Fibroblast of the conjunctiva (primary cell): ENCODE measurements at places on chromosomes 11 and 22.

- no peak for DNase-seq
Measured at GRCh38 chr11:128941573-128942271, 949 bp downstream of the TP53AIP1 start.

DNA sequence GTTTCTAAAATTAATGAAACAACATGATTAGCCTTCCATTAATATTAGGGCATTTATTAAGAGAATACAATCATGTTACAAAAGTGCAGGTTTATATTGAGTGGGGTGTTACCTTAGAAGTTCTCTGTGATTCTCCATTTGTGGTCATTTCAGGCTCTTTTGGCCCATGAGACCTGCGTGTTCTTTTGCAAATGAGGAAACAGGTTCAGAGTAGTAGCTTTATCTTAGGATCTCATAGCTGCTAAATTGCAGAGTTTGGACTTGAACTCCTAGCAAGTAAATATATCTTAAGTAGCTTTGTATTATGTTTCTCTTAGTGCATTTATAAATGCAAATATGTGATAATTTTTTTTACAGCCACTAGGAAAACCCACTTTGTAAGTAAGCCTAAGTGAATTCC lies 18.3 kb downstream of the FAR1 start:
- DNase-seq = no peak

DNA sequence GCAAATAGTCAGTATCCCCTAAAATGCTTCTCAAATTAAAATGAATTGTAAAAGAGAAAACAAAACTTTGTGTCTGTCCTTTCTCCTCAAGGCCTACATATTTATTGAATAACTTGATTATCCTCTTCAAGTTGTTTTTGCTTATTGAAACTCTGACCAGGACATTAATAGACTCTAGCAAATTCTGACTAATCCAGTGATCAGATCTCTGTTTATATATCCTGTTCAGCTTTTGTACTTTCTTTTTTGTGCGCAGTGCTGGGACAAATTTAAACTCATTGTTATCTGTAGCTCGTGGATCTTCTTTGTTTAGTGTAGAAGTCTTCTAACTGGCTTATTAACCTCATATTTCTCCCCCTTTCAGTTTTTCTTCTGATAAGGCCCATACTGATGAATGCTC lies 139.9 kb upstream of the SORL1-AS1 start:
- DNase-seq = no peak

DNA sequence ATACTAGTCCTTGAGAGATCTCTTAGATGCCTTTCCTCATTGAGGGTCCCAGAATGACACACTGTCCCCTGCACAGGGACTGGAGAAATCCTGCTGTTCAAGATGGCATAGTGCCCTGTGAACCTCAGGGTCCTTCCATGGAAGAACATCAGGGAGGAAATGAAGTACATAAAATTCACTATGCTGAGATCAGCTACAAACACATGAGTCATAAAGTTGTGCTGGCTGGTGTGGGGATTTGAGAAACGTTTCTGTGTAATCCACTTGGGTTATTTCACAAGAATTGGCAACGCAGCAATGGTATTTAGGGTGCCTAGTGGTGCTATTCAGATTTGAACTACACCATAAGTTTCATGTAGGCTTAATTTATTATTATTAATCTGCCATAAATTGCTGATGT lies 174.4 kb downstream of the MAML2 start:
- DNase-seq = peak; percentile 88

DNA sequence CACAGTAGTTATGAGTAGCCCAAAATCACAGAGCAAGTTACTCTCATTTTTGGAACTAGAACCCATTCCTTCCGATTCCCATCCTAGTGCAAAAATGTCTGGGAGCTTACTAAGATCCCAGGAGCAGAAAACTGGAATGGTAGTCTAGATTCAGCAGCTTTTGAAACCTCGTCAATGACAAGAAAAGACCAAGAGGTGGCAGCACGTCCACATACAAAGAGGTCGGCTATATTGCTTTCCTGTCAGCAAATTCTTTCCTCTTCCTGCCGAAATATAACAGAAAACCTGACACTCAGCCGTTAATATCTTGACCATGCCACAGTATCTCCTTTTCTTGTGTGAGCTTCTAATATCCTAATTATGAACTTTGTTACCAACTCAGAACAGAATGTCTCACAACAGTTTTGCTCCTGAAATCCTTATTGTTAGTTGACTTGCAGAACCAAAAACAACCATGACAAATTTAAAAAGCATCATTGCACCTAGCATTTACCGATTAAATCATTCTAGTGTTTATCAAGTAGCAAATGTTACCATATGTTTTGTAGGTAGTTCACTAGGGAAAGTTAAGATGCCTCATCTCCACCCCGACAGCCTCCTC lies 92.8 kb upstream of the OR9G4 start:
- peak; percentile 47 for DNase-seq

GRCh38 chr22:20606041-20606783 lies 98.8 kb downstream of the MED15 start:
- peak; percentile 40 for DNase-seq

DNA sequence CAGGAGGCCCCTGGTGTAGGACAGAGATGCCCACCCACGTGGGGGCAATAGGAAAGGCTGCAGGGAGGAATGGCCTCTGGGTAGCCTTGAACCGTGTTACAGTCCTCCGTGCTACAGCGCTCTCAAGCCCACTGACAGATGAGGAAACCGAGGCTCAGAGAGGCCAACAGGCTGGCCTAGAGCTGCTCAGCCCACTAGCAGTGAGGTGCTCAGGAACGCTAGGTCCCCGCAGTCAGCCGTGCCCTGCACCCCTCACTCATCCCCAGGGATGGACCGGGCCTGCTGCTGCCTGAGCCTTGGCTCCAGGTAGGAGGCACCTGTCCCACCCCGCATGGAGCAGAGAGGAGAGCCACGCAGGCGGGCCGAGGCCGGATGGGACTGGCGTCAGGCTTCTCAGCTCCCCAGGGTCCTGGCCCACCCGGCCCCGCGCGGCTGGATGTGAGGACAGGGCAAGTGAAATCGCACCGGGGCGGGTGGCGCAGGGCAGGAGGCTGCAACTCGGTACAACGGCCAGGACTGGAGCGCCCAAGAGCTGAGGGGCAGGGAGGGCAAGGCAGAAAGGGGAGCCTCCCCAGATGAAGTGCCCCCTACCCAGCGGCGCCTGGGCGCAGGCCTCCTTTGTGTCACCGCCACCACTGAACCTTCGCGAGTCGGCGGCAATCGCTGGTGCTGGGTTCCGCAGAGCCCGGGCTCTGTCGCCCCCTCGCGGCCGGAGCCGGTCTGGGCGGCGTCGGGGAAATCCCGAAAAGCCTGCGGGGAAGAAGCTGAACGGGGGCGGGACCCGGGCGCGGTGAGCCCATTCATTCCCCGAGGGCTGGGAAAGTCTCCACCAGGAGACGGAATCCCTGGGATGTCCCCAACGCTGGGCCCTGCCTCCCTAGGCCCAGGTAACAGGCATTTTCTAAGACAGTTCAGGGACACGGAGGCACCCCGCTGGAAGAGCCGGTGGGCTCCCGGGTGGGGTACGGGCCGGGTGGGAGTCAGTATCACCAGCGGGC lies 8.4 kb upstream of the SLC2A11 start:
- DNase-seq = no peak

- DNase-seq = no peak
Measured at GRCh38 chr11:133529807-133530500, 2.3 kb downstream of the OPCML start.

- DNase-seq = no peak
Measured at GRCh38 chr22:24009227-24010017, 1.7 kb upstream of the CABIN1 start.

DNA sequence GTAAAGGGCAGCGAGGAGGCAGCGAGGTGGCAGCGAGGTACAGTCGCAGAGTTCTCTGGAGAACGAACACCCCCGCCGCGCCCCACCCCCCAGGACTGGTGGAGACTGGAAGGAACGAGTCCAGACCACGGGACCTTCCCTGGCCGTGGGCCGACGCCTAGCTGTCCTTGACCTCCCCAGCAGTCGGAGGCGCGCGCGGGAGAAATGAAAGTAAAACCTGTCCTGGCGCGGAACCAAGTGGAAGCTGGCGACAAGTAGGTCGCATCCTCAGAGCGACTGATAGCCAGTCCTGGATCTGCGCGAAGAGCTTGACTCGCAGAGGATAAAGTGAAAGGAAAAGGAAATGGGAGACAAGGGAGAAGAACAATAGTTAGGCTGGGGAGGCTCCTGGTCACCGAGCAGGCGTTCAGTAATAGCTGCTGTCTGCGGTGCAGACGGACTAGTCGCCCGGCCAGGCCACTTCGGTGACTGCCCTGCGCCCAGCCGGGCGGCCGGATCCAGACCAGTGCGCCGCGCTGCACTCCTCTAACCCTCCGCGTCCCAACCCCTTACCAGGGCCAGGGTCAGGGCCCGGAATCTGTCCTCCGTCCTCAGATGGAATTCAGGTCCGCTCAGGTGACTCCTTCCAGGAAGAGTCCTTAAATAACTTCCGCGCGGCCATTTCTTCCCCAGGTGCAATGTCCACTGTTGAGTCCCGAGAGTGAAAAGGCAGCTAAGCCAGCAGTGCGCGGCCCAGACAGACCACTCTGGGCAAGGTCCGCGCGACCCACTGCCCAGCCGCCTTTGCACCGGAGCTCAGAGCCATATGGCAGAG lies 1.9 kb upstream of the ADM start:
- no peak for DNase-seq

- peak; percentile 20 for DNase-seq
Measured at GRCh38 chr11:2768471-2769408, 68.9 kb upstream of the KCNQ1OT1 start.

GRCh38 chr11:23673366-23673765 lies 813.1 kb upstream of the CCDC179 start:
- DNase-seq = no peak

DNA sequence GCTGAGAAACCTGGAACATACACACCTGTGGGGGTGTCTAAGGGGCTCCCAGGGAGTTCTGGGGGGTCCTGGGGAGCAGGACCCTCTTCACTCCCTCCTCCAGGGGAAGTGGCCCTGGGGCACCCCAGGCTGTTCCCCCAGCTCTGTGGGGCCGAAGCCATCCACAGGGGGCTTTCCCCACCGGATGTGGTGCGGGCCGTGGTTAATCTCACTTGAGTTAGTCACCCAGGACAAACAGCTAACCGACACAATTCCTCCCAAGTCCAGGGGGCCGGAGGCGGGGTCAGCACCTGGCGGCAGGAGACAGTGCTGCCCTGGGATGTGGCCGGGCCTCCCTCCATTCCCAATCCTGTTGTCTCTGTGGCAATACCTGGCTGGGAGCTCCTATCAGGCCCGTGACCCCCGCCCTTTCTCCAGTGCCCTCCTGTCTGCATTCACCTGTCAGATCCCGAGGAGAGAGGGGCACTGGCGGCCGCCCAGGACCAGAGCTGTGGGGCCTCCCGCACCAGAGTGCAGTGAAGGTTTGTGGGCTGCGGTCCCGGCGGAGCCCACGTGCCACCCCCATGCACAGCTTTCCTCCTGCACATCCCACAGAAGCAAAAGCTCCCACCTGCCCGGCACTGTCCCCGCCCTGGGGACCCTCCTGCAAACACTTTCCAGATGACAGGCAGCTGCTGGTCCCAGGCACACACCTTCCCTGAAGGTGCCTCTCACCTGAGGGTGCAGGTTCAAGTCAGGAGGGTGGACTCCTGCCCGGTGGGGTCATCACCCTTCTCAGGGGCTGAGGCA lies 5.2 kb upstream of the MUC5AC start:
- no peak for DNase-seq

GRCh38 chr11:108906329-108906728 lies 241.5 kb downstream of the DDX10 start:
- DNase-seq = peak; percentile 38

DNA sequence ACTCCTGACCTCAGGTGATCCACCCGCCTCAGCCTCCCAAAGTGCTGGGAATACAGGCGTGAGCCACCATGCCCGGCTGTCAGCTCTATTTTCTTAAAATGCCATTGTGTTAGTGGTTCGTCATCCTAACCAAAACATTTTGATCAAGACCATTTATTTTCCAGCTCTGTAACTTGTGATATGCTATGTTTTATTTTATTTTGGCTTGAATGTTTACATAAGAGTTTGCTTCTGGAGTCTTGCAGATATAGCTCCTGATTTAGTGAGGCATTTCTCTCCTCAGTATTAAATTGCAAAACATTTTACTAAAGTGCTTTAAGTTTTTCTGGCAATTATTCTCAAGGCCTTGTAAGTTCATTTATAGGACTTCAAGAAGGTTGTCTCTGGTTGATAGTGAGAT lies 4.4 kb downstream of the EP300 start:
- no peak for DNase-seq

- DNase-seq = no peak
Measured at GRCh38 chr11:128551058-128551457, 36.3 kb downstream of the ETS1 start.

- DNase-seq = no peak
Measured at GRCh38 chr11:79150966-79151365, 289.9 kb downstream of the TENM4 start.

DNA sequence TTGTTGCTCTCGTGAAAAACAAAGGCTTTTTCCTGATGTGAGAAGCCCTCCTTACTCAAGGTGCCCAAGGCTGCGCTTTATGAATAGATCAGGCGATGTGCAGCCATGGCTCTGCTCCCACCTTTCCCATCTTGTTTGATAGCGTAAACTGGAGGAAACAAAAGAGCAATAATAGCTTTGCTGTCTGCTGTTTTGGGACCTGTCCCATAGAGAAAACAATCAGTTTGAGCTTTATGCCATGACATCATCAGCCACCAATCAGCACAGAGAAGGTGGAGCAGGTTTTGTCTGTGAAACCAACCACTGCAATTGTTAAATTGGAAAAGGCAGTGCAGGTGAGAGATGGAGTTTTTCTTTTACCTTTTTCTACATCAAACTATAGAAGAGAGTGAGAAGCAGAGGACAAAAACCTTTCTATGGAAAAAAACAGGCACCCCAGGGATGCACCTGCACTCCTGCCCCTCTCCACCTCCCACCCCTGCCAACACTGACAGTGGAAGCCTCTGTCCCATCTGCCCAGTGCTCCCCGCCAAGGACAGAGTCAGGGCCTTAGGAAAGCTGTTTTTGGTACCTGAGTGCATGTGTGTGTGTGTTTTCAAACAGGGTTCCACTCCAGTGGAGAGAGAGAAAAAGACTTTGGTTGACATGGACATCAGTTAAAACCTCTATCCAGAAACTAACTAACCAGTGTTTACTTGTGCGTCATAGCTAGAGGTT lies 80.7 kb downstream of the MICAL3 start:
- no peak for DNase-seq

DNA sequence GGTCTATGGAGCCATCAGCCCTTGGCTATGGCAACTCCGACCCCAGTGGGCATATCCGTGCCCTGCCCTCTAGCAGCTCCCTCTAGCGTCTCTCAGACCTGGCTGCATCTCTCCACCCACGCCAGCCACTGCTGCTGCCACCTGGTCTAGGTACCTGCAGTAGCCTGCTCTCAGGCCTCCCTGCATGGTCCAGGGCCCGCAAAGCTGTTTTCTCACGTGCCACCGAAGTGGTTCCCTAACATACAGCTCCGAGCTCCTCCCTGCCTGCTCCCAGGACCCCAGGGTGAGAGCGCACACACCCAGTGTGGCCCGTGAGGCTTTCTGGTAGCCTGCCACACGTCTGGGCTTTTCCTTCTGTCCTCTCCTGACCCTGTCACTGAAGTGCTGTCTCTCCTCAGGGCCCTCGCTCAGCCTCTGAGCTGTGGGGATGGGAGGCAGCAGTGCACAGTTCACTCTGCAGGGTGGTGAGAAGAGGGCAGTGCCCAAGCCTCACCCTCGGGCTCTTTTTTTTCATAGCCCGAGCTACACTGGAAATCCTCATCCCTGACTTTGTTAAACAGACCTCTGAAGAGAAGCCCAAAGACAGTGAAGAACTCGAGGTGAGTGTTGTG lies 14.3 kb downstream of the DGCR8 start:
- DNase-seq = no peak

GRCh38 chr22:45200860-45201511 lies 37.3 kb downstream of the NUP50 start:
- no peak for DNase-seq
